ENCODE measurements at places on chromosomes 2 and 18.

DNA sequence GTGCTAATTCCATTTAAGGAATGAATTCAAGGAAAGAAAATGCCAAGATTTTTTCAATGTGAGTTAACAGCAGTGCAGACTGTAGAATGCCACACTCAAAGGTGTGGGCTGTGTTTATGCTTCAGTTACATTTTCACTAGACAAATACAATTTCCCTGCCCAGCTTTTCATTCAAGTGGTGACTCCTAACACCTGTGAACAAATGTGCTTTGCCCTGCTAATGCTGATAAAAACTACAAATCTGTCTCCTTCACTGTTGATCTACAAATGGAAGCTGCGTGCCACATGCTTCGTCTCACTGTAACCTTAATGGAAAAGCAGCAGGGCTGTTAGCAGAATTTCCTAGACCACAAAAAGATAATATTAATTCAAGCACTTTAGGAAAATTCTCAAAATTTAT is 19.8 kb upstream of the TCF4 start:
- no peak for DNase-seq

- DNase-seq, result no peak
These were observed 86.2 kb downstream of the CRIM1 start for GRCh38 chr2:36441816-36442215.

DNA sequence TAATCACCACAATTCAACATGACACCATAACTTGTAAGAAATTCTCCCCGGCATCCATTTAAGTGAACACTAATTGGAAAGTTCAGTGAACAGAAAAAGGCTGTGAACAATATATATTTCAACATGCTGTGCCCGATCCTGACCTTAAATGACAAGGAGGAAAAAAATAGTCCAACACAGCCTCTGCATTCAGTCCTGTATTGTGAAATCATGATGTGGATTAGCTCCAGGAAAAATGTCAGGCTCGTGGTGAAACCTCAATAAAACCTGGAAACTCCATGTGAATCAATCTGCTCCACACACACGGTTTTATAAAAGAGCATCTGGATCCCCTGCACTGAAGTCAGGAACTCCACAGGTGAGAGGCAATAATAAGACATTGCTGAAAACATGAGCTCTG is 145.4 kb upstream of the SPOPL start:
- no peak for DNase-seq

- no peak for DNase-seq
These were observed 73.7 kb downstream of the RFTN2 start for GRCh38 chr2:197601726-197602125.

GRCh38 chr18:5868218-5868854 is 27.0 kb downstream of the TMEM200C start:
- DNase-seq, result no peak

DNA sequence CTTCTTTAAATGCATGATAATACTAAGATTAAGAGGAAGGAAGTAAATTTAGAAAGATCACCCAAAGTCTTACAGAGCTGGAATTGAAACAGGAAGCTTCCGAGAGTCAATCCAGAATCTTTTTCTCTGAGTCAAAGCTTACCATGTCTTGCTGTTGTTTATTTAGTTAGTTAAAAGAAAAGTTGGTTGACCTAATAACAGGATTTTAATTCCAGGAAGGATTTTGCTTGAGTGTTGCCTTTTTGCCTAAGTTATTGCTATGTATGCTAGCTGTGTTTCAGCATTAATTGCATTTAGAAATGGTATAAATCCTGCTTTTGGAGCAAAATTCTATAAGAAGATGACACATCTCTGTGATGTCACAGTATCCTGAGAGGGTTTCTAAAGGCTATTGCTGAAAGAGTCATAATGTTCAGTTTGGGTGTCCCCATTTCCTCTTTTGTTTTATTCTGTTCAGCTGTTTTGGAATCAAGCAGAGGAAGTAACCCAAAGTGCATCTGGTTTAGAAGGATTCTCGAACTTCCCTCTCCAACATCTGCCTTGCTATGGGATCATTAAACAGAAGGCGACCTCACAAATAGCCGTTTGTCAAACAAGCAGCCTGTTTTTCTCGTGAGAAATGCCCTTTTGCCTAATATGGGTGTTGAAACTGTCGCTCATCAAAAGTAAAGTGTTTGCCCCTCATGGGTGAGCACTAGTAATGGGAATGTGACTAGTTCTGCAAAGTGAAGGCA is 271.5 kb upstream of the MMADHC start:
- DNase-seq, result no peak

- no peak for DNase-seq
These were observed 2.1 kb downstream of the NCKAP1 start for GRCh38 chr2:183035954-183036669.

Data from SW 1271 (cell line).